ENCODE measurements at places on chromosomes 7 and 10.

GRCh38 chr10:76021398-76021797 is 590.0 kb downstream of the LRMDA start:
- no peak for DNase-seq

GRCh38 chr7:3069771-3070449 is 26.2 kb upstream of the CARD11 start:
- no peak for DNase-seq

DNA sequence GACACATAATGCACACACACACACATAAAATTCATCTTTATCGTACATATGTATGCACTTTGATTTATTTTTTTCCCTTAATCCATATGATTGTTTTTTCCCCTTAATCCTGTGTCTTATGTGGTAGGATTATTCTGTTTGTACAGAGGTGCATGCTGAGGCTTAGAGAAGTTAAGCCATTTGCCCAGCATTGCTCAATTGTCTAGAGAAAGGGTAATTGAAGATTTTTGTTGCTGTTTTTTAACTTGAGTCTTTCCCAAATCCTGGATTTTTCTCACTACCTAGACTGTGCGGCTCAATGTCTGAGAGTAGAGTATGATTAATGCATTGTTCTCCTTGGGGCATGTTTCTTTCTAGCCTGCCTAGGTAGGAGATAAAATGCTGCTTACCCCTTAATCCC is 35.0 kb downstream of the WBP1L start:
- DNase-seq = no peak

DNA sequence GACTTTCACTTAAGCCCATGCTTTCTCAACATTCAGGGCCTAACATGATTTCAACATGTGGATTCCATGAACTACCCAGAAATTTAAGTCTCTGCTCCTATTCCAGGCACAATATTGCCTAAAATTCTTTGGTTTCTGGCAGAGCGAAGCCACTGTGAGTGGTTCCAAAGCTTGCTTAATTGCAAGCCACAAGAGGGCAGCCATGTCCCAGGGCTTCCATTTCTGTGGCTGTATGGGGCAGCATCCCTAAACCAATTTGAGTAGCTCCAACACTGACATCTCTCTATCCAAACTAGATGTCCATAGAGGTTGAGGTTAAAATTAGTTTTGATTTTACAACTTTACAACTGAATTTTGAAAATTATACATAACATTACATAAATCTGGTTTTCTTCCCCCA is 56.3 kb upstream of the MDFIC start:
- DNase-seq = no peak

DNA sequence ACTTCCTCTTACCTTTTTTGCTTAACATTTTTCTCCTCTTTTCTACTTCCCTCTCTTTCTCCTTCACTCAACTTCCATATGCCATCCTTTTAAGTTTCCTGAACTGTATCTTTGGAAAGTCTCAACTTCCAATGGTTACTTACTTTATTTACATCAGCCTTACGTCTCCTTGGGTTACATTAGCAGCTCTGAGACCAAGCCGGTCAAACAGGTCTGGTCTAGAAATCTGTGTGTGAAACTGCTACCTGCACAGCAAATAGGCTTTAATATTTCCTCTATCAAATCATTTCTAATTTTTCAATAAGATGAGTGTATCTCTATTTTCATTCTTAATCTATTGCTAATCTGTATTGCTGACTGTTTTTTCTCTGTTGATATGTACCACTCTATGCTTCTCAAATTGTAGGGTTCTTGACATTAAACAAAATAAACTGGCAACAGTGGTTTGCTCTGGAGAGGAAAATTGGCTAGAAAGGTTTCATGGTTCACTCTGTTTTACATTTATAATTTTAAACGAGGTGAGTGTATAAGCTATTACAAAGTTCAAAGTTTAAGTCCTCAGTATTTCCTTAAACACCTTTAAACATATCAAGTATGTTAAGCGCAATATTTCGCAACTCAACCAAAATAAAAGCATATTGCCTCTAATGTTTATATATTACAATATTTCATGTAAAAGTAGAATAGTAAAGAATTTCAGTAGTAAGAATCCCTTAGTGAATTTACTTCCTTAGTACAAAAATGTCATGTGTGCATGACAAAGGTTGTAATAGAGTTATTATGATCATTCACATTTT is 3.6 kb upstream of the SEMA3C start:
- no peak for DNase-seq

DNA sequence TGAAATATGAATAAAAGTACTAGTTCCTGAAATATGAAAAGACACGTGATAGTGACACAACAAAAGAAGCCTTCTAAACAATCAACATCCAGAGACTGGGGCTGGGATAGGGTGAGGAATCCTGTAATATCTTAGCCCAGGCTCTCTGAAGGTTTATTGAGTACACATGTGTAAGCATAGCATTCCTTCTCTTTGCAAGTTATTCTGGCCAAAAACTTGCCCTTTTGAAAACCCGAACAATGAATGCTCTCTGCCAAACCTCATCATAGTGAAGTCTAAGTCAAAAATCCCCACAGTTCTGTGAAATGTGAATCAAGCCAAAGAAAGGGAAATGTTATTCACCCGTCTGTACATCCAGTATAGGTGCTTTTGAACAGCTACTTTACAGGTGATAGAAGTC is 11.6 kb downstream of the SEMA3D start:
- DNase-seq = no peak

- no peak for DNase-seq
These were observed 5.7 kb downstream of the FAM53B start for GRCh38 chr10:124738441-124738840.

GRCh38 chr10:95501203-95502094 is 59.7 kb downstream of the SORBS1 start:
- no peak for DNase-seq

All from HTR-8/SVneo (cell line).